ENCODE measurements at places on chromosomes 3 and 15. TPM values are rescaled to one million over a fixed set of nuclear protein-coding genes. Genes with fewer than 3 reads are reported as not detected.

Gene FRMD4B
- not detected for total RNA-seq

Gene RAB6B
- total RNA-seq, result not detected

Gene SI
- total RNA-seq, result not detected

Gene CCDC80
- not detected for total RNA-seq

Gene OSBPL10
- 106 TPM for total RNA-seq

Gene RLBP1
- total RNA-seq, result not detected

Gene VIPR1
- 0.41 TPM for total RNA-seq

Gene LRTM1
- not detected for total RNA-seq

DNA sequence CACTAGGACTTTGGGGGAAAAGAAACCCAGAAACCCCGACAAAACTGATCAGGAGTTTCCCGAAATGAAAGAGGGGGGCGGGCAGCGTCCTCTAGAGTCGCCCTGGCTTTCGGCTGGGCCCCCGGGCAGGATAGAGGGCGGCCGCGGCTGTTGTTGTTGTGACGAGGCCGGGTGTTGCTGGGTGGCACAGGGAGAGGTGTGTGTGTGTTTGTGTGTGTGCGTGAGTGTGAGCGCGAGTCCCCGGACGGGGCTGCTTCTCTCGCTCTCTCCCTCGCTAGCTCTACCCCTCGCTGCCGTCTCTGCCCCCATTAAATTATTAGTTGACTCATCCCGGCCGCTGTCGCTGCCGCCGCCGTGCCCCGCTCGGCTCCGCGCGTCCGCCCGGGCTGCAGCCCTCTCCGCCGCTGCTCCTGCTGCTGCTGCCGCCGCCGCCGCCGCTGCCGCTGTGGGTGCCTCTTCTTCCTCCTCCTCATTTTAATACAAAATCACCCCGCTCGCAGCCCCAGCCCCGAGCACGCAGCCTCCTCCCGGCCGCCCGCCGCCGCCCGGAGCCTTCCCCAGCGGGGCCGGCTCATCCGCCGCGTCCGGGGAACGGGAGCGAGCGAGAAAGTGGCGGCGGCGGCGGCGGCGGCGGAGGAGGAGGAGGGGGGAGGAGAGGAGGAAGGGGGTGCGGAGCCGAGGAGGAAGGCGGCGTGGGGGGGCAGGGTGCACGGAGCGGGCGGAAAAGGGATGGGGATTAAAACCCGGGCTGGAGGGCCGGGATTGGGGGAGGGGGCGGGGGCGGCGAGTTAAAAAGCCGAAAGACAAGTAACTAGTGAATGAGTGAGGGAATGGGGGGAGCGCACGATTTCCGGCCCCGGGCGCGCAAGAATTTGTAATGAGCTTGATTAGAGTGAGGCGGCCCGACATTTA, at the start of gene SATB1:
Gene SATB1, minus strand, starts transcription at position 611 of the 912 bp plus-strand sequence. CDS start 4,372 bp downstream, outside the sequence.
- no peaks in the 10 kb centered on the region for H3K27me3 ChIP-seq
- H3K27ac ChIP-seq, result no peak within 1 kb of the TSS
- no peaks in the 10 kb centered on the region for H3K36me3 ChIP-seq
- peaks cover 21% of the 10 kb centered on the region for H3K4me1 ChIP-seq
- DNase-seq, result peak; percentile 79

GRCh38 chr3:172152874-172153273, 113.5 kb downstream of the FNDC3B start:
- H3K27ac ChIP-seq, result no peak overlapping the region
- H3K36me3 ChIP-seq, result no peaks in the 10 kb centered on the region
- H3K27me3 ChIP-seq, result no peaks in the 10 kb centered on the region
- no peak overlapping the region for H3K4me3 ChIP-seq

DNA sequence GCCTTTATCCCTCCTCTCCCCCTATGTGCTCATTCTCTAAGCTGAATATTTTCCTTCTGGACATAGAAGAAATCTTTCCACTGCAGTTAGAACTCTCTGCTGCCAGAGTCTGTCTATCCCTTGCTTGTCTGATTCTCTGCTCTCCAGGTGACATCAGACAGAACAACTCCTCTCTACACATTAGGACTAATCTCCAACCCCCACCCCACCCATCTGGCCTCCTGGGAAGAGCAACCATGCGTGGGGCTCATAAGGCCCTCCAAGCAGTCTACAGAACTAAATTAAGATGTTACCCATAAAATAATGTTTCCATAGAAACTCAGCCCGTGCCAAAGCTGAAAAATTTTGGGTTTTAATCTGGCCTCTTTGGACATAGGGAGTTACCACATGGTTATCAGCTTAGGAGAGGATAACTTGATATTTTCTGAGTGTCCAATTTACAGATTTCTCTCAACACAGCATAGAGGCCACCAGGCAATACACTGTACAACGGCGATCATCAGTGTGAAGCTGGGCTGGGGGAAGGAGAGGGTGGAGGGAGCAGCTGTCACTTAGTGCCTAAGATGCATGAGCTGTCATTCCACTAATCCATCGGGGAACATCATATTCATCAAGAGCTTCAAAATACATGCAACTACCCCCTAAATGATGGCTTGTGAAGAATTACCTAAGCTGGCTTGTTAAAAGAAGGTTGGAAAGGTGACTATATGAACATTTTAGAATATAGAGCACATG, 199.4 kb downstream of the CLSTN2 start:
- no peaks in the 10 kb centered on the region for H3K36me3 ChIP-seq
- H3K4me1 ChIP-seq, result no peaks in the 10 kb centered on the region
- H3K4me3 ChIP-seq, result no peak overlapping the region
- no peaks in the 10 kb centered on the region for H3K27me3 ChIP-seq

- no peaks in the 10 kb centered on the region for H3K27me3 ChIP-seq
- no peak overlapping the region for H3K27ac ChIP-seq
- no peak overlapping the region for H3K4me3 ChIP-seq
- peaks cover 76% of the 10 kb centered on the region for H3K4me1 ChIP-seq
- peaks cover 6% of the 10 kb centered on the region for H3K36me3 ChIP-seq
- DNase-seq, result no peak
Observed at GRCh38 chr3:51677358-51677757, 6.3 kb downstream of the TEX264 start.

DNA sequence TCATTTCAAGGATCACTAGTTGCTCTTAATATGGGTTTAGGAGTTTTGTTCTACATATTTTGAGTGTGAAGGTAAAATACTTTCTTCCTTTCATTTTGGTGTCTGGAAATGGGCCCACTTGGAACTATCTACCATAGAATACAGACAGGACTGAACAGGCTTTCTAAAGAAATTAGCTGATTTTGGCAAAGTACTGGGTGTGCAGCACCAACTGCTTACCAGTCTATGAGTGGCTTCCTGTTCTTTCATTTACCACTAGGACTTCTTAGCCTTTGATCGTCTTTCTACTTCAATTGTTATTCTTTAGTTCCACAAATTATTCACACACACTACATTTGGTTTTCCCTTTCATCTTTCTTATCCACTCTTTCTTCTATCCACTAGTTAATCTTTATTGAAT, 1196.3 kb downstream of the ROBO1 start:
- H3K4me1 ChIP-seq, result no peaks in the 10 kb centered on the region
- DNase-seq, result no peak
- no peaks in the 10 kb centered on the region for H3K36me3 ChIP-seq
- no peak overlapping the region for H3K27ac ChIP-seq
- no peak overlapping the region for H3K4me3 ChIP-seq

DNA sequence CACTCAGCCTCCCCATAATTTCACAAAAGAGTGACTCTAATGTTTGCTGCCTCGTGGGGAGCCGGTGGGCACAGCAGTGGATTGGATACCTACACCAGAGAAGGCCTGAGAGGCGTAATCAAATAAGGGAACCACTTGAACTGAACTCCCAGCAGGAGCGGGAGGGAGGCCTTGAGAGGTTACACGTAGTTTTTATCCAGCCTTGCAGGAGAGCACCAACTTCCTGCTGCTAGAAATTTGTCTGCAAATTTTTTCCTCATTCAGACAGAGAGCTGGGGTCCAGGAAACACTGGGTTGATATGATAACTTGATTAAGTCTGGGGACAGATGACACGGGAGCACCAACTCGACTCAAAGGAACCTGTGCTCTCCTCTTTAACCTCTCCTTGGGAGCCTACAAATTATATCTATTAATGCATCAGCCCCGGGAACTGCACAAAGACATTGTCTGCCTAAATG, 69.8 kb downstream of the HES1 start:
- no peaks in the 10 kb centered on the region for H3K27me3 ChIP-seq
- DNase-seq, result peak; percentile 63
- no peaks in the 10 kb centered on the region for H3K4me1 ChIP-seq
- H3K36me3 ChIP-seq, result no peaks in the 10 kb centered on the region
- no peak overlapping the region for H3K4me3 ChIP-seq

- no peak overlapping the region for H3K4me3 ChIP-seq
- no peaks in the 10 kb centered on the region for H3K4me1 ChIP-seq
- no peaks in the 10 kb centered on the region for H3K36me3 ChIP-seq
- no peak overlapping the region for H3K27ac ChIP-seq
- DNase-seq, result no peak
- H3K27me3 ChIP-seq, result no peaks in the 10 kb centered on the region
Observed at GRCh38 chr3:191455257-191455952, 5.6 kb upstream of the PYDC2 start.

DNA sequence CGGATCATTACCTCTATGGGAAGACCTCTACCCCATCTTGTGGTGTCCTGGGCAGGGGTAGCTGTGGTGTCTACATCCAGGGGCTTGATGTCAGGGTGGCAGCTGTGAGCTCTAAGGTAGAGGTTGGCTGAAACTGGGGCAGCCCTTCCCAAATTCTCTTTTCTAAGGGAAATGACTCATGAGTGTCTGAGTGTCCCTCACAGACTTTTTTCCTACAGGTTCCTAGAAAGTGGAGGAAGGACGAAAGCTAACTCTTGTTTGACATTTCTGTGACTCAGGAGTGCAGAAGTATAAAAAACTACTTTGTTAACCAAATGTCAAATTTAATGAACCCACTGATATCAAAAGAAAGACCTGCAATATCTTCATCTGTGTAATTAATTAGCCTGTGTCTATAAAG, 481.5 kb downstream of the PDCD6IP start:
- H3K36me3 ChIP-seq, result no peaks in the 10 kb centered on the region
- no peak overlapping the region for H3K4me3 ChIP-seq
- H3K4me1 ChIP-seq, result peaks cover 10% of the 10 kb centered on the region
- H3K27me3 ChIP-seq, result no peaks in the 10 kb centered on the region

GRCh38 chr3:167862104-167862730, 126.7 kb downstream of the SERPINI1 start:
- DNase-seq, result no peak
- peaks cover 8% of the 10 kb centered on the region for H3K4me1 ChIP-seq
- H3K27ac ChIP-seq, result no peak overlapping the region
- H3K4me3 ChIP-seq, result no peak overlapping the region
- no peaks in the 10 kb centered on the region for H3K27me3 ChIP-seq

- no peaks in the 10 kb centered on the region for H3K27me3 ChIP-seq
- peaks cover 49% of the 10 kb centered on the region for H3K36me3 ChIP-seq
- no peak overlapping the region for H3K4me3 ChIP-seq
- DNase-seq, result peak; percentile 89
- H3K4me1 ChIP-seq, result no peaks in the 10 kb centered on the region
- H3K27ac ChIP-seq, result no peak overlapping the region
Observed at GRCh38 chr3:11803977-11804892, 42.5 kb downstream of the TAMM41 start.

DNA sequence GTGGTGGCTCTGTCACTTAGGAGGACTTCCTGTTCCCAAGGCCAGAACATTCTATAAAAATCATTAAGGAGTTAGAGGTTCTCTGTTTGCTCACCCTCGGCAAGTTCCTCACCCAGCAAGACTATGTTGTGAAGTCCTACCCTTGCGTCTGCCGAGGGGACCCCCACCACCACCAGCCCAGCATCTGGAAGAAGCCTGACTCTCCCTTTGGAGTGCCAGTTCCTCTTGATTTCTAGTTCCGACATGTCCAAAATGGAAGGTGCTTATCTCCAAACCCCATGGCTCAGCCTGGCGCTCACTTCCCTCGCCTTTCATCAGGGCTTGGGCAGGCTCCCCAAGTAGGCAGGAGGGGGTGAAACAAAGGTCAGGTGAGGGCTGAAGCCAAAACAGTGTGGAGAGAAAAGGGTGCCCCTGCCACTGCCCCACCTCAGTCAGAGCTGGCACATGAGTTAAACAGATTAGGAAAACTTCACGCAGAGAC, 41.0 kb downstream of the BHLHE40 start:
- no peak overlapping the region for H3K27ac ChIP-seq
- no peaks in the 10 kb centered on the region for H3K27me3 ChIP-seq
- H3K36me3 ChIP-seq, result no peaks in the 10 kb centered on the region
- H3K4me1 ChIP-seq, result no peaks in the 10 kb centered on the region

- no peak overlapping the region for H3K4me3 ChIP-seq
- no peak overlapping the region for H3K27ac ChIP-seq
- H3K36me3 ChIP-seq, result no peaks in the 10 kb centered on the region
- no peaks in the 10 kb centered on the region for H3K27me3 ChIP-seq
Observed at GRCh38 chr15:93520206-93520605, 431.2 kb upstream of the RGMA start.

DNA sequence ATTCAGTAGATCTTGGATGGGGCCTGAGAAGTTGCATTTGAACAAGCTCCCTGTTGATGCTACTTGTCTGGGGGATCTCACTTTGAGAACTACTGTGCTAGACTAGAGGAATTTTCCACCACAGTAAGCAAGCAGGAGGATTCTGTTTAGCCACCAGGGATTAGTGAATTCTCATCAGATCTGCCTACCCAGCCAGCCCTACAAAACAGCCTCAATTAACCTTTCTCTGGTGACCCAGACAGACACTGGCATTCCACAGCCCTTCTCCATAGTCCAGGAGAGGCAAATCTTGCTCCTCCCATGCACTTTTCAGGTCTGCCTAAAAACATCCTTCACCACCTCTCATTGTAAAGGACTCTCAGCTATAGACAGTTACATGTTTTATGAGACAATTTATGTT, 16.7 kb upstream of the MYH15 start:
- H3K4me3 ChIP-seq, result no peak overlapping the region
- no peaks in the 10 kb centered on the region for H3K27me3 ChIP-seq
- no peak overlapping the region for H3K27ac ChIP-seq
- DNase-seq, result no peak

DNA sequence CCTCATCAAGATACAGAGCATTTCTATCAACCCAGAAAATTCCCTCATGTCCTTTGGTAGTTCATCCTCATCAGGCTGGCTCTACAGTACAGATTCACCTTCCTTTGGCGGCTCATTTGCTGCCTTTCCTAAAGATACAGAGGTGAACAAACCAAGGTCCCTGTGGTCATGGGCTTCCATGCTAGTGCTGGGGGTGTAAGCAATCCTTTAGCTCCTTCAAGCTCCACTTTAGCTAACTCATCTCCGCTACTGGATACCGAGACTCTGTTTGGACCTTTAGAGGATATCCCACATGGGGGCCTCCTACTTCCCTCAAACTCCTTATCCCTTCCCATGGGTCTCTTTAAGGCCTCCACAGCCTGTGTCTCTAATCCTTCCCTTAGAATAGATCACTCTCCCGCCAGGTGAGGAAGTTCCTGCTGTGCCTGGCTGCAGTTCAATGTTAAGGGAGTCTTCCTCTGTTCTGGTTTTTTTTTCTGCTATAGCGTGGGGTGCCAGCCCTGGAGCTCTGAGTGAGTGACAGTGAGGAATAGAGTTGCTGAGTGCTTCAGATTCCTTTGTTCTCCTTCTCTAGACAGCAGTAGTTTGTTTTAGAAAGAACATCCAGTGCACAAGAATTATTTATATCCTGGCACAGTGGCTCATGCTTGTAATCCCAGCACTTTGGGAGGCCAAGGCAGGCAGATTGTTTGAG, 30.7 kb downstream of the CLEC3B start:
- H3K27me3 ChIP-seq, result no peaks in the 10 kb centered on the region
- H3K27ac ChIP-seq, result no peak overlapping the region
- no peak overlapping the region for H3K4me3 ChIP-seq
- H3K4me1 ChIP-seq, result peaks cover 5% of the 10 kb centered on the region

All from Karpas-422 (cell line).